ENCODE measurements at places on chromosomes 7 and 10.

DNA sequence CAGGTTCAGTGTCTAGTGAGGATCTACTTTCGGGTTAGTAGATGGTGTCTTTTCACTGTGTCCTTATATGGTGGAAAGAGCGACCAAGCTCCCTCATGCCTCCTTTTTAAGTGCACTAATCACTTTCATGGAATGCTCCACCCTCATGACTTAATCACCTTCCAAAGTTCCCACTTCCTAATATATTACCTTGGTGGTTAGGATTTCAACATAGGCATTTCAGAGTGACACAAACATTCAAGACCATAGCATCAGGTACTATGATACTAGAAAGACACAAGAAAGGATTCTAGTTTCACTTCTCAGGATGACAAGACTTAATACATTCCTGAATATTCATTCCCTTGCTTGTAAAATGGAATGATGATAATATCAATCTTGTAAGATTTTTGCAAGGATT, 119.1 kb upstream of the FAM3C start:
- DNase-seq = no peak

DNA sequence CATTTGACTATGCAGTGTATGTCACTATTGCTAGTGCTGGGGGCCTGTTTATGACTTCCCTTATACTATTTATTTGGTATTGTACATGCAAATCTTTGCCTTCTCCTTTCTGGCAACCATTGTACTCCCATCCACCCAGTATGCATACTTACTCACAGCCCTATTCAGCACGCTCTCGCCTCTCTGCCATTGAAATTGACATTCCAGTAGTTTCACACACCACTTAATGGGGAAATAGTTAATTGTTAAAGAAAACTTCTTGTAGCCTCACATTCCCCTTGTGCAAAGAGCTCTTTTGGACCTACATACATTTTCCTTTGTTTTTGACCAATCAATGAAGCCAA, 9.9 kb downstream of the CLDN12 start:
- no peak for DNase-seq

DNA sequence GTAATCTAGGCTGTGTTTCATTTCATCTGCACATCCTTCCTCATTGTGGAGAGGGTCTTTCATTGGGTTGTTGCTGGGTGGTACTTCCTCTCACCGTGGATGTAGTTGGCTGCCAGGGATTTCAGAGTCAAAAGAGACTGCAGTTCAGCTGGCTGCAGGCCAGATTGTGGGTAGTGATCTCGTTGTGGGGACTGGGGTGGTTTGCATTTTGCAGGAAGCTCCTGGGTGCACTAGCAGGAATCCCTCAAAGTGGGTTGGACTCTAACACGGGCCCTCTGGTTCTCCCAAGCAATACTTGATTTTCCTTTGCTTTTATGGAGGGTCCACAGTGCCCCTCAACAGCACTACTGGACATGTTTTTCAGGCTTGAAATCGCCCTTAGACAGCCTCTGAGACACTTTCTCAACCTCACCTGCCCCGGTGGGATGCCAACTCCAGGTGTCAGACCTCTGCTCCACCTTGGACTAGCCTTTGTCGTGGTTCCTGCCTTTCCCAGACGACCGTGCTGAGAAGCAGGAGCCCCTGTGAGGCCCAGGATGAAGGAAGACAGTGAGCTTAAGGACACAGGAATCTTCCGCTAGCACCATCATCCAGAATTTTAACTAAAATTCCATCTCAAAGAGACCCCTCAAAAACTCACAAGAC, 23.9 kb upstream of the ZNF273 start:
- DNase-seq = no peak

DNA sequence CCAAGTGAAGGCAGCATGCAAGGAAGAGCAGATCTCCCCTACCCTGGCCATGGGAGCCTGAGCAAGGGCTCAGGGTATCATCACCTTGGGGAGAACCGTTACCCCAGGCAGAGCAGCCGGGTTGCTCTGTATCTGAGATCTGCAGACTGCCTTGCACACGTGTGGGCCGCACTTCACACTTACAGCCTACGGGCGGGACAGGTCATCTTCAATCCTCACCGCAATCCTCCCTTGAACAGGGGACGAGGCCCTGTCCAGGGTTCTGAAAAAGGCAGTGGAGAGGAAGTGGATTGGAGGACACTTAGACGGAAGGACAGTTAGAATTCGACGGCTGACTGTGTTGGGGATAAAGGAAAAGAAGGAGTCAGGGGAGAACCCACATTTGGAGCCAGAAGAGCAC, 51.4 kb downstream of the NPS start:
- no peak for DNase-seq

DNA sequence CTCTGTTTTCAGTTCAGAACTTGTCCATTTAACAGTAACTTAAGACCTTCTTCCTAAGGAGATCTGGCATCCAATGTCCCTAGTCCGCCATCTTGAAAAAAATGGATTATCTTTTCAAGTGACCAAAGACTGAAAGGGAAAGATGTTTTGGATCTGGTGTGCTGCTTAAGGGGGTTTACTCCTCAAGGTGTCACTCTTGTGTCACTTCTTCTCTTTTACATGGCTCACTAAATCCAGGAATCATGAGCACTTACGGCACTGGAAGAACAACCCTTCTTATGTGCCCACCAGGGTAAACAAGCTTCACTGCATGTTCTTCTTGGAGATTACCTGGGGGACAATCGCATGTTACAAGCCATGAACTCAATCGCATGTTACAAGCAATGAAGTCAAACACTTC, 43.7 kb downstream of the ANXA8 start:
- DNase-seq = no peak

- no peak for DNase-seq
Measured at GRCh38 chr10:104521901-104522694, 119.0 kb upstream of the SORCS3 start.

GRCh38 chr7:1087952-1088920, at the start of gene GPER1:
TSS of gene GPER1 (plus strand) at chr7:1088113. CDS start at chr7:1091729, 3,616 bp downstream.
- peak; percentile 25 for DNase-seq

DNA sequence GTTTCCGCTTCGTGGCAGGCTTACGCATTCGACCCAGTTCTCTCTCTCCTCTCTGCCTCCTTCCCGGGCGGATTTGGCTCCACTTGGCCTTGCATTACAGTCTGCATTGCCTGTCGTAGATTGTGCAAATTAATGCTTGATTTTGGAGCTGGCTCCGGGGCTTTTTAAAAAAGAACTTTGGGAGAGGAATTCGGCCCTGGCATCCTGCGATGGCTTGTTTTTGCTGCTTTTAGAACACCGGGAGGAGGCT, 767 bp downstream of the EIF4EBP2 start:
- no peak for DNase-seq

- DNase-seq = no peak
Measured at GRCh38 chr10:26550774-26551526, 112.8 kb downstream of the APBB1IP start.

DNA sequence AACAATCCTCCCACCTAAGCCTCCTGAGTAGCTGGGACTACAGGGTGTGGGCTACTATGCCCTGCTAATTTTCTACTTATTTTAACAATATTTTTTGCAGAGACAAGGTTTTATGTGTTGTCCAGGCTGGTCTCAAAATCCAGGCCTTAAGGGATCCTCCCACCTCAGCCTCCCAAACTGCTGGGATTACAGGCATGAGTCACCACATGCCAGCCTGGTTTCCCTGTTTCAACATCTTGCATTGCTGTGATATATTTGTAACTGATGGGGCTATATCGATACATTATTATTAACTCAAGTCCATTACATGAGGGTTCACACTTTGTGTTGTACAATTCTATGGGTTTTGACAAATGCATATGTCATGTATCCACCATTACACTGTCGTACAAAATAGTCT, 41.9 kb upstream of the OGDHL start:
- DNase-seq = no peak

- DNase-seq = no peak
Measured at GRCh38 chr7:116212869-116213268, 2.5 kb downstream of the TES start.

DNA sequence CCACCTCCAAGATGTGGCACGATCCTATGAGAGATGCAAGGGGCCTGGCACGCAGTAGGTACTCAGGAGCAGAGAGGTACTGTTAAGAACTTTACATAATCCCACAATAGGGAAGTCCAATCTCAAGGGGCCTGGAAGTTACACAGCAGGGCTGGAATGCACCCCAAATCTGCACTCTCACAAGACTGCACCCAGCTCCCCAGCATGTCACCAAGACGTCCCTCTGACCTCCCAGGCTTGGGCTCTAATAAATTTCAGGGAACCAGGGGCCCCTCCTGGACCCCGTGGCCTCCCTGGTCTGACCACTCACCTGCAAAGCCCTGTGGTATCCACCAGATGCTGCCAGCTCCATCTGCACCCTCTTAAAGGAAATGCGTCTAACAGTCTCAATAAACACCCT, 94.9 kb downstream of the OAT start:
- no peak for DNase-seq

GRCh38 chr10:116272440-116273283, at the start of gene GFRA1:
TSS of gene GFRA1 (minus strand) at chr10:116273206. CDS start at chr10:116272029, 1,177 bp downstream.
- DNase-seq = no peak

DNA sequence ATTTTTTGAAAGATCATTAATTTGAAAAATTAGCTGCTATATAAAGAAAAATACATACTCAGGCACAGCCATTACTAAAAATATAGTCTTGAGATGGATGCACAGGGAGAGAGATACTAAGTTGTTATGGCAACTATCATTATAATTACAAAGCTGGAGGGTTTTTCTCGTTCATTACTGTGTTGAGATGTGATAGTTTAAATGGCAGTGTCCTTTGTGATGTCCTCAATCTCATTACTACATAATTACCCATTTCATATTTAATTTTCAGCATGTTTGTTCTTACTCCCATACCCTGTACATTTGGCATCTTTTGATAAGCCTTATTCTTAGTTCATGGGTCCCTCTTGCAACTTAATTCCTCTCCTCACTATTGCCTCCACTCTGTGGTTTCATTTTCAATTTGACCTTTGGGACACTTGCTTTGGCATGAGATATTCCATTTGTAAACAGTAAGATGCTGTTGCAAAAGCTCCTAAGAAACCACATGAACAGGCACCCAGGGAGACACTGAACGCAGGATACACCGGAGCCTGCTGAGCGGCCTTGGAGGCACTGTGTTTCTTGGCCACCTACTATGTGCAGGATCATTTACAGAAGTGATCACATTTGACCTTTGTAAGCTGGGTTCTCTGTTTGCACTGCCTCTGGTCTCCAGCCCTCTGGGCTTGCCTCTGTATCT, 4.8 kb upstream of the CPXM2 start:
- DNase-seq = no peak

- DNase-seq = peak; percentile 45
Measured at GRCh38 chr7:37201003-37201875, 247.4 kb downstream of the ELMO1 start.

DNA sequence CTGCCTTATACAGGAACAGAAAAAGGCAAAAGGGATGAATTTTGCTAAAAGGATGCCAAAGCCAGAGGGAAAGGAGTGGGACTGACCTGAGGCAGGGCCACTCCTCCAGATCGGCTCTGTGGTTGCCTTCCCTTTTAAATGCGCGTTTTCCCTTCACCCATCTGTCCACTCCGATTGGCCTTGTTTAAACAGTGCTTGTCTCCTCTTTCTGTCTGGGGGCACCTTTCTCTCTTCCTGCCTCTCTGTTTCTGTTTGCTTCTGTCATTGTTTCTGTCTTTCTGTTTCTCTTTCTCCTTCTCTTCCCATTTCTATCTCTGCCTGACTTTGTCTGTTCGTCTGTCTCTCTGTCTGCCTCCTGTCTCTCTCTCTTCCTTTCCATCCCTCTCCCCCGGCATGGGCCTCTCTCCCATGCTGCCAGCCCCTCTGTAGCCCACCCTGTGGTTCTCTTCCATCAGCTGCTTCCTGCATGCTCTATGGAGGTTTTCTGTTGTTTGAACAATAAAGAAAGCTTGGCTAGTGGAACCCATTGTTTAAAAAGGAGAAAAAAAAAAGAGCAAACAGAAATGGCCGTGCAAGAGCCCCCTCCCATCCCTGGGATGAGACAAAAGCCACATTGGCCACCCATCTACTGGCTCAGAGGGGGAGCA, 29.5 kb upstream of the HSPB1 start:
- DNase-seq = no peak

- DNase-seq = no peak
Measured at GRCh38 chr7:150949971-150950491, 28.1 kb downstream of the KCNH2 start.

DNA sequence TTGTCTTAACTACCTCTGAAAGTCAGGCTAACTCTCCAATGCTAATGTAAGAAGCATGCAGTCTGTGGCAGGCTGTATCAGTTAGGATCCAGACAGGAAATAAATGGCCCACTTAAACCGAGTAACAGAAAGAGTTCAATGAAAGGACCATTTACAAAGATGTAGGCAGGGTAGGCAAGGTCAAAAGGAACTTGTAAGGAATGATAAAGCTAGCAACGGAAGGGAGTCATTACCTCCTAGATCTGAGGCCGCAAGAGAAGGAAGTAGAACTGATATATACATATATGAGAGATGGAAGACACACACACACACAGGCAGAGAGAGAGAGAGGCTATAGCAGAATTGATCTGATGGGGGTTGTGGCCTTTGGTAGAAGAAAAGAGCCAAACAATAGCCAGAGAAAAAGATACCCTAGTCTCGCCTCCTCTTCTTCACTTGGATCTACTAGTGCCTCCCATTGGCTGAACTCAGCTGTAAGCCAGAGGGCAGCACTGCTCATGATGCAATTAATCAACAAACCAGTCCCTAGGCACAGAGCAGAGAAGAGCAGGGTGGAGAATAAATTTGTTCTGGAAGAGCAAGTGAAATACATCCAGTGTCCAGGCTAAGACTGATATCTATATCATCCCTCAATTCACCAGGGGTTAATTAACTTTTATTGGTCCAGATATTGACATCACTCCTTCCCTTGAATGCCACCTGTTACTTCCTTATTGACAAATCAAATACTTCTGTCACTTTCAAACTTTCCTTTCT, 91.2 kb downstream of the LSMEM1 start:
- DNase-seq = no peak

GRCh38 chr10:125201108-125201524, 40.8 kb upstream of the CTBP2 start:
- no peak for DNase-seq

GRCh38 chr7:99579956-99580777, 17.9 kb upstream of the TMEM225B start:
- no peak for DNase-seq

- DNase-seq = no peak
Measured at GRCh38 chr10:23293973-23294590, 50.5 kb downstream of the C10orf67 start.

DNA sequence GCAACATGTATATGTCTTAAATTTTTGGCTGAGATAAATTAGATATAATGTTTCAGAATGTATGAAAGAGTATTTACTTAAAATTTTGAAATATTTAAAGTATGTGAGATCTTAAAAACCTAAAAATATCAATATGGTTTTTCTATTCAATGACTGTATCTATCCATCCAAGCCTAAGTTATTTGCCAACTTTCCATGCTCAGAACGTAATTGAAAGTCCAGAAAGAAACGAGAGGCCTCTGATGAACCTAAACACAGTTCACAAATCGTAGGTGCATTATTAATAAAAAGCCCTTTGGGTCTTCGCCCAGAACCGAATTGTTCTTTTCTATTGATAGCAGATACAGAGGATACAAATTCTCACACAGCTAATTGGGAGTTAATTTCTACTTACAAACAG, 6.5 kb downstream of the SVIL start:
- no peak for DNase-seq

GRCh38 chr7:64037095-64037494, 8.1 kb upstream of the ZNF727 start:
- no peak for DNase-seq

Data from thoracic aorta (tissue), 2 donors.